ENCODE measurements at places on chromosomes 16 and 17.

DNA sequence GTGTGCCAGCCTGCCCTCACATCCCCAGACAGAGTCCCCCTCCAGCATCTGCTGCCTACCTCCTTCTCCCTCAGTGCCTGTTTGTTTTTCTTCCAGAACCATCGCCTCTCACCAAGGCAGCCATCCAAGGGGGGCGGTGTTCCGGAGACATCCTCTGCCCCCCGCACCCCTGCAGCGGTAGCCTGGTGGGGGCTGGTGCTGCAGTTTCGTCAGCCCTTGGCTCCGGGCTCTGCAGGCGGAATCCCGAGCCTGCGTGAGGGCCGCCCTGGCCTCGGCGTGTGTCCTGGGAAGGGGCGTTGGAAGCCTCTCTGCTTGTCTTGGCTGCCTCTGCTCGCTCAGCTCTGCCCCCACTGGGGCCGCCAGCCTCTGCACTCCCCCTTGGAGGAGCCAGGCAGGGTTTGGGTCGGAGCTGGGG, 126.0 kb upstream of the CIBAR2 start:
- peak; percentile 89 for DNase-seq

- no peak for DNase-seq
Observed at GRCh38 chr17:61534414-61534813, 56.6 kb downstream of the NACA2 start.

- DNase-seq: no peak
Observed at GRCh38 chr16:11871193-11871592, 19.9 kb upstream of the RSL1D1 start.

DNA sequence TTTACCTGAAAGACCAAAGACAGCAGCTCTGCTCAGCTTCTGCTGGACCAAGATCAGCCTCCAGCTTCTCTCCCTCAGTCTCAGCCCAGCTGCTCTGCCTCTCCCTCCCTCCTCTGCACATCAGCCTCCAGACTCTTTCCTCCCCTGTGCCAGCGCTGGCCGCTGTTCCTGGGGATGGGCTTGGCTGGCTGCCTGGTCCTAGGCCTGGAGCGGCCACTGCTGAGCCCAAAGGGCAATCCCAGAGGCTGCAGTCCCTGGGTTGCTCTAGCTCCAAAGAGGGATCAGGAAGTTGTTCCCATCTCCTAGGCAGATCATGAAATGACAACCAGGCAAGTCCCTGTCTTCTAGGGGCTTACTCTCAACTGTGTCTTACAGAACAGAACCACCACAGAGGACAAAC, 31.3 kb downstream of the DCUN1D3 start:
- peak; percentile 87 for DNase-seq

DNA sequence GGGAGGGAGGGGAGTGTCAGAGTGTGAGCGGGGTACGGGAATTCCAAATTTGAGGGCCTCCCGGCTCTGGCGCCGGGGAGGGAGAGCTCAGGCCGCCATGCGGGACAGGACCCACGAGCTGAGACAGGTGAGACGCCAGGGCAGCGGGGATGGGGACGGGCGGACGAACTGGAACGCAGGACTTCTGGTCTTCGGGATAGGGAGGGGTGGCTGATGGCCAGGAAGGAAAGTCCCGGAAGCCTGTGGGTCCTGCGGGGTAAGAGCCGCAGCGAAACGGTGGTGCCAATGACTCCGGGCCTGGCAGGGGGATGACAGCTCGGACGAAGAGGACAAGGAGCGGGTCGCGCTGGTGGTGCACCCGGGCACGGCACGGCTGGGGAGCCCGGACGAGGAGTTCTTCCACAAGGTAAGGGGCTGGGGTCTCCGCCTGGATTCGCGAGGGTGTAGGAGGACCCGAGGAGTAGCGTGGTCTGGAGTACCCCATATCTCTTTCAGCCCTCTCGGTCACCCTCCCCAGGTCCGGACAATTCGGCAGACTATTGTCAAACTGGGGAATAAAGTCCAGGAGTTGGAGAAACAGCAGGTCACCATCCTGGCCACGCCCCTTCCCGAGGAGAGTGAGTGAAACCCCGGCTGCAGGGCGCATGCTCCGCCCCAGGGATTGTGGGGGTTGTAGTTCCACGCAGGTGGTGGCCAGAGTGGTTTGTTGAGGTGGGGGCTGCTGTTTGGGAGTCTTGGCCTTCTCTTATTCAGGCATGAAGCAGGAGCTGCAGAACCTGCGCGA, 543 bp downstream of the STX4 start:
- DNase-seq: peak; percentile 96

- DNase-seq: no peak
Observed at GRCh38 chr16:48256579-48257177, 9.3 kb upstream of the ABCC11 start.

GRCh38 chr17:45951941-45952340, 47.1 kb upstream of the STH start:
- DNase-seq: no peak

DNA sequence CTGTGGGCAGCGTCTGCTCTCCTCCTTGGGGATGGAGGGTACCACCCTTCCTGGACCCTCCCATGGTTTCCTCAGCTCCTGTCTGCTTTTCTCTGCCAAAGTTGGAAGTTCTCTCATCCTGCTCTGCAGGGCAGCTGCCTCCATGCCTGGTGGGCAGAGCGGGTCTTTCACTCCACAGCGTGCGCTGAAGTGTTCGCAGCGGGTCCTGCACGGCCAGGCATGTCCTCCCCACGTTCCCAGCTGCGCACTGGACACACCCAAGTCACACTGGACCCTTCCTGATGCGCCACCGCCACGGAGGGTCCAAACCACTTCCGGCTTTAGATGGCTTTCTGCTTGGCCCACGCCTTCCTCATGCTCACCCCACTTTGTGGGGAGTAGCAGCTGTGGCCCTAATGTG, 33.7 kb upstream of the NPTX1 start:
- no peak for DNase-seq

DNA sequence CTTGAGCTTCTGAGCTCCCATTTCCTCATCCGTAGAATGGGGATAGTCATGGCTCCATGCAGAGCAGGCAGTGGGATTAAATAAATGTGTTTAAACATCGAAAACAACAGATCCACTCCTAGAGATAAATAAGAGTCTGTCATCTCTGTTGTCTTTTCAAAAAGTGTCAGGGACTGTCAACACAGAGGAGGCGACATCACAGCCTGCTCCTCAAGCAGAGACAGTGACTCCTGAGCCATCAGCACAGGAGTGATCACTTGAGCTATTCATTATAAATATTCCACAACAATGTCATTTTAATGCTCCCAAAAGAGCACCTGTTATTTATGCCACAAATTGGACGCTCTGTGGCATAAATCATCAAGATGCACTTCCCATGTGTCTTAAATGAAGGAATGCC, 605.6 kb upstream of the CDH5 start:
- DNase-seq: no peak

DNA sequence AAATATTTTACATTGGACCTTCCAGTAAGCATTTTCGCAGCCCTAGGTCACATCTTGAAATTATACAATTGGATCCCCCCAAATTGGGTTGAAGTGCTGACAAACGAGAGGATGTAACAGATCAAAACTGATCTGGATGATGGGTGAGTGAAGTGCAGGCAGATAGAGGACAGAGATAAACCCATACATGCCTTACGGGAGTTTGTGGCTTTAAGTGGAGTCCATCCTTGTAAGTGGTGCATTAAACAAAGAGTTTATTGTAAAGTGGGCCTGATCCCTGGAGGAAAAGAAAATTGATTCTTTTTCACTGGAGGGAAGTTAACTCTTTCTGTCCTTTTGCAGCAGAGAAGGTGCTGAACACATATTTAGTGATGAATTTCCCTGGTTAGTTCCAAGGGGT, 39.0 kb upstream of the KCNJ2 start:
- no peak for DNase-seq

DNA sequence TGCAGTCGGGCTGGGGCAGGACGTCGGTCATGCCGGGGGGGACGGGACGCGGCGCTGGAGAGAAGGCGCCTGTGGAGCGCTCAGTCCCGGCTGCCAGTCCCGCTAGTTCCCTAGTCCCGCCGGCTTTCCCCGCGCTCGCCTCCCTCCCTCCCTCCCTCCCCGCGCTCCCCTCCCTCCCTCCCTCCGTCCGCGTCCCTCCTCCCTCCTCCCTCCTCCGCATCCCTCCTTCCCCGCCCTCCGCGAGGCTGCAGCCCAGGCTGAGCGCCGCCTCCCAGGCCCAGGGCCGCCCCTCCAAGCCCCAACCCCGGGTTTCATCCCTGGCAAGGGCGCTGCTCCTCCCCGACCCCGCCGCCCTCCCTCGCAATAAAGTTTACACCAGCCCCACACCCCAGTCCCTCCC, 34.8 kb downstream of the TIMM22 start:
- peak; percentile 85 for DNase-seq

Data from sciatic nerve (tissue), 2 donors.